ENCODE measurements at places on chromosomes 3 and 15.

GRCh38 chr3:189096092-189096491, 75.7 kb upstream of the TPRG1 start:
- no peak for DNase-seq

DNA sequence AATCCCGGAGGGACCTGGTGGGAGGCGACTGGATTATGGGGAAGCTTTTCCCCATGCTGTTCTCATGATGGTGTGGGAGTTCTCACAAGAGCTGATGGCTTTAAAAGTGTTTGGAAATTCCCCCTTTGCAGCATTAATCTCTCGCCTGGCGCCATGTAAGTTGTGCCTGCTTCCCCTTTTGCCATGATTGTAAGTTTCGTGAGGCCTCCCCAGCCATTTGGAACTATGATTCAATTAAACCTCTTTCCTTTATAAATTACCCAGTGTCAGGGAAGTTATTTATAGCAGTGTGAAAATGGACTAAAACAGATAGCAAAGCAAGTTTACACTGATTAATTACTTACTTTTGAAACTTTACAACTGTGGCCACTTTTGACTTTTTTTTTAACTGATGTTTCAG, 10.6 kb upstream of the U2SURP start:
- no peak for DNase-seq

GRCh38 chr3:64349551-64349950, 124.3 kb upstream of the PRICKLE2 start:
- no peak for DNase-seq

- DNase-seq, result no peak
These were observed 26.9 kb downstream of the BFSP2 start for GRCh38 chr3:133426721-133427120.

- no peak for DNase-seq
These were observed 18.5 kb downstream of the LARP6 start for GRCh38 chr15:70835415-70835814.

- no peak for DNase-seq
These were observed 226.6 kb upstream of the CCDC54 start for GRCh38 chr3:107150675-107151074.

GRCh38 chr3:117939425-117940027, 1095.1 kb downstream of the IGSF11 start:
- DNase-seq, result no peak

- peak; percentile 22 for DNase-seq
These were observed 39.1 kb downstream of the MYO1E start for GRCh38 chr15:59333401-59334075.

DNA sequence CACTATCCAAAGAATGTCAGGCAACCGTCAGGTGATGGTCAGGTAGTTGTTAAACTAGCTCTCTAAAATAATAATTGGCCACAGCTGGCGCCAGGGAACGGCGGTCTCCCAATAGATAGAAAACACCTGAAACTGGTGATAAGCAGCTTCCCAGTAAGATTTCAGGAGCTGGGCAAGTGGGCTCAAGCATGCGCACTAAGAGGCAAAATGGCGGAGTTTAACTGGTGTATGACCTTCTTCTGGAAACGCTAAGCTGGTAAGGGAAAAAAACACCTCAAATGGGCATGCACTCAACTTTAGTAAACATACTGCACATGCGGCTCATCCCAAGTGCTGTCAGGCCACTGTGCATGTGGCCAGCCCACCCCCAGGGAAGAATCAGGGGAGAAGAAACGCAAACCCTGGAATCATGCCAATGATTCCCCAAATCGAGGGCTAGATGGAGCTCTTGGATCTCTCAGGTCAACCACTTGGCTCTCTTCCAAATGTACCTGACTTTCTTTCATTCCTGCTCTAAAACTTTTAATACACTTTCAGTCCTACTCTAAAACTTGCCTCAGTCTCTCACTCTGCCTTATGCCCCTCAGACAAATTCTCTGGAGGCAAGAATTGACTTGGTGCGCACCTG, 195.0 kb downstream of the ZNF621 start:
- DNase-seq, result peak; percentile 61

- peak; percentile 30 for DNase-seq
These were observed 178.1 kb downstream of the KLHL25 start for GRCh38 chr15:85616549-85617110.

- no peak for DNase-seq
These were observed 100.6 kb upstream of the BCL6 start for GRCh38 chr3:187845826-187846225.

GRCh38 chr3:14514323-14514720, 25.8 kb downstream of the GRIP2 start:
- DNase-seq, result no peak

GRCh38 chr15:69787791-69788190, 309.9 kb downstream of the TLE3 start:
- no peak for DNase-seq

- no peak for DNase-seq
These were observed 56.2 kb downstream of the SPRED1 start for GRCh38 chr15:38308797-38309196.

DNA sequence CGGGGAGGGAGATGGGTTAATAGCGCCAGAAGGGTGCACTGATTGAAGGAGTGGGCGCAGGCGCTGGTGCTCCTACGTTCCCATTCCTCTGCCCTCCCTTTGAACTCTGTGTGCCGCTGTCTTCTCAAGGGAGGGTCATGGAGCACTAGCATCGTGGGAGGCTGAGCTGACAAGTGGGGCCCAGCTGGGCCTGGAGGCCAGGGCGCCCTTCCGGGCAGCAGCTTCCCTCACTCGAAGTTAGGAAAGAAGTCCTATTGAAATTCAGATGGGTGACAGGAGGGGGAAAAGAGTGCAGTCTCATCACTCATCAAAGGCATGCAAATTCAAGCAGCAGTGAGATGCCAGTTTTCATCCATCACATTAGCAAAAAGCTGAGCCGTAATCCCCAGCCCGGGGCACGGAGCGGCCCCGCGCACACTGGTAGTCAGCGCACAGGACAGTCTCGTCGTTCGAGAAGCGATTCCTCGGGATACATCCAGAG, 128.2 kb downstream of the LRRK1 start:
- no peak for DNase-seq

DNA sequence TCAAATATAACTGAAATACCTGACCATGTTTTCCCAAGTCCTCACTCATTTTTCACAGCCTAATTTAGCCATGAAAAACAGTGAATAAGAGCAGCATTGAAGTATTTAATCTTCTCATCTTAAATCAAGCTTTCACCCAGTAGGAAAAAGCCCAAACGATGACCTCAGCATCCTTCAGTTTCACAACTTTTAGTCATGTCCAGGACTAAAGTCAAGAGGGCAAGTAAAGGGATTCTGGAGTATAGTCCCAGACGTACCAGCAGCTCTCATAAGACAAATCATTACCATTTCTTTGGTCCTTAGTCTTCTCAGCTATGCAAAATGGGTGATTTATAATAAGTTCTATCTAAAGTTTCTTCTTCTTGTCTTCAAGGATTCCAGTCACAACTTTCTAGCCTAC, 237.3 kb downstream of the IL5RA start:
- no peak for DNase-seq

DNA sequence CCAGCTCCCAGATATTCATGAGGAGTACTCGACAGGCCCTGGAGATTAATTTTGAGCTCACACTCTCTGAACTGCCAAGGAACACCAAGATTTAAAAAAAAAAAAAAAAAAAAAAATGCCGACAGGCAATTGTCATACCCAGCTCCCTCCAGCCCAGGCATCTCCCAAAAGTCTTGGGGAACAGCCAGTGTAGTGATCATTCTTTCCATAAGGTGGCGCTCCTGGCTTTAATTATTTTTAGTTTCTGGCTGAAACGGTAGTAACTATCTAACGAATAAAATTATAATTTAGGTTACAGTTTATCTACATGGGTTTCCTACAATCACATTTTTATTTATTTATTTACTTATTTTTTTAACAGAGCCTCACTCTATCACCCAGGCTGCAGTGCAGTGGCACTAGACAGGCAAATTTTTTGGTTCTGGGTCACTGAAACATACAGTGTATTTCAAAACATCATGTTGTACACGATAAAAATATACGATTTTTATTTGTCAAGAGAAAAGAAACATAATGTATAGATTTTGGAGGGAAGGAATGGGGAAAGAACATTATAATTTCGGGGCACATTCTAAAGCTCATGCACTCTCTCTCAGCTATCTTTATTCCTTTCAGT, 157.3 kb downstream of the ADAMTS9 start:
- peak; percentile 52 for DNase-seq

DNA sequence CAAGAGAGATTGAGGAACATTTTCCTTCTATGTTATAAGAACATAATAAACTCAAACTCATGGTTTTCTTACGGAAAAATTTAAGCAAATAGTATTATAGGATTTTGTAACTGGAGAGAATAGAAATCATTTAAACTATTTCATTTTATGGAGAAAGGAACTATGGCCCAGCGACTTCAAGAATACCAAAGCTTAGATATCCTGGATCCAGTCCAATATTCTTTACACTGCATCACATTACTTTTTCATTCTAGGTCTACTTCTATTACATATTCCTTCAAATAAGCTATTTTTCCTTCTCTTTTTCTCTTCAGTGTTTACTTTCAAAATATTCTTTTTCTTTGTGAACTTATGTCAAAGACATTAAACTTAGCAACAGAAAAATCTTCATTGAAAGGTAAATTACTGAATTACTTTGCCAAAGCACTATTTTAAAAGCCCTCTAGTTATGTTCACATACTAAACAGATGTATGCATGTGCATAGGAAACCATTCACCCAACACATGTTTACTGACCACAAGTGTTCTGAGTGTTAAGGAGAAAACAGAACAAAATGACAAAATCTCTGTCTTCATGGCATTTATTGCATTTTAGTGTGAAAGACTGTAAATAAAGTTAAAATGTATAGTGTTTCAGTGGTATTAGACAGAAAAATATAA, 20.4 kb downstream of the KPNA4 start:
- DNase-seq, result no peak

GRCh38 chr15:88395872-88396781, 71.1 kb downstream of the MRPL46 start:
- DNase-seq, result no peak

GRCh38 chr3:112261742-112262141, 32.3 kb downstream of the SLC9C1 start:
- no peak for DNase-seq

DNA sequence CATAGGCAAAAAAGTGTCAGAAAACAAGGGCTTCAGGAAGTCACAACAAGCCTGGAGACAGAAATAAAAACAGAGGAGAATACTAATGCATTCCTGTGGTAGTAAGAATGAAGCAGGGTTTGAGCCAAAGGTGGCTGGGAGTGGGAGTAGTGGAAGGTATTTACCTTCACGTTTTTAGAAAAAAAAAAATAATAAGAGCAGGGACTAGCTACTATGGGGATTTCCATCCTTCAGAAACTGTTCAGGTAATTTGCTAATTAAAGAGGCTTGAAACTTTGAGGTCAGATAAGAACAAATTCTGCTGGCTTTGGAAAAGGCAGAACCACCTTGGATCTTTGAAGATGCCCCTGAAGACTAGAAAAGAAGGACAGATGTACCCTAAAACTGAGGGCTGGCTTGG, 18.4 kb downstream of the ILDR1 start:
- DNase-seq, result no peak

DNA sequence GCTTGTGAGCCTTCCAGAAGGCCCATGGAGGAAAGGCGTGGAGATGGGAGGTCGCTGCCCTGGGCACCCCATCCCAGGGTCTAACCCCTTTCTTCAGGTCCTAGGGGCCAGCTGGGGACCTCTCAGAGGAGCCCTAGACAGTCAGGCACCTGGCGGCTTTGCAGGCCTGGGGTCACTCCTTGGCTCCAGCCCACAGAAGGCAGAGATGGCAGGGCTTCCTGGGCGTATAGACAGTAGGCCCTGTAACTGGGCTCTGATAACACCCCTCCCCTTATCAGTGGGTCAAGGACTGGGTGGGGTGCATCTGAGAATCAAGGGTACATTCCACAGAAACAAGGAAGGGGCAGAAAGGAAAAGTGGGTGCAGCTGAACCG, 16.7 kb downstream of the ZDHHC19 start:
- no peak for DNase-seq

GRCh38 chr3:73291541-73291940, 230.1 kb downstream of the EBLN2 start:
- no peak for DNase-seq

- DNase-seq, result no peak
These were observed 53.3 kb downstream of the EXOG start for GRCh38 chr3:38549486-38549885.

- no peak for DNase-seq
These were observed 102.6 kb downstream of the ALDH1A2 start for GRCh38 chr15:57962887-57963286.

GRCh38 chr3:71341721-71342120, 241.8 kb downstream of the FOXP1 start:
- peak; percentile 39 for DNase-seq

DNA sequence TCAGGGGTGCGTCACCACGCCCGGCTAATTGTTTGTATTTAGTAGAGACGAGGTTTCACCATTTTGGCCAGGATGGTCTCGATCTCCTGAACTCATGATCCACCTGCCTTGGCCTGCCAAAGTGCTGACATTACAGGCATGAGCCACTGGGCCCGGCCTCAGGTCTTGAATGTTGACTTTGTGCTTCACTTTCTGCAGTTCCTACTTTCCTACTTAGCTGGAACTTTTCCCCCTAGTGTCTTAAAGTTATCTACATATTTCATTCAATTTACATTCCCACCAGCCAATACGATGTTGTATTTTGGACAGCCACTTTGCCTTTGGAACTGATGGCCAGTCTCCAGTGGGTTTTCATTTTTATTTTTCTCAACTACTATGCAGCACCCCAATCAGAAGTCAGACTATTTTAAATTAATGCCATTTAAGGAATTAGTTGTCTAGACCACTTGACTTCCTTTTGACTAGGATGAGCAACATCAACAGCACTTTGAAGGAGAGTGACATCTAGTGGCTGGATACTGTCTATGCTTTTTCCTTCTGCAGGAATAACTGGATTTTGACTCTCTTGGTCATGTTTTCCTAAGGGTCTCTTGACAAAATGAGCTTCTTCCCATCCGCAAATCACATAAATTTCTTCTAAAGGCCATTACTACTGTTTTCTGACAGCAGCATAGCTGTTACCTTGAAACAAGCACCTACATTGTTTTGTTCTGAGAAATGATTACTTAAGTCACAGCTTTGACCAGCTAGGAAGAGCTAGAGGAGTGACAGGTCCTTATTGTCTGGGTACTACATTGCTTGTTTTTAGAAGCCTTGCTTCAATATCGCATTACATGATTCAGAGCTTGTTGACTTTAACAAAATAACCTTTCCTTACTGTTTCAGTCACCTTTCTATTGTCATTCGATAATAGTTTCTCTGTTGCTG, 140.2 kb downstream of the ITPR1 start:
- DNase-seq, result peak; percentile 70

DNA sequence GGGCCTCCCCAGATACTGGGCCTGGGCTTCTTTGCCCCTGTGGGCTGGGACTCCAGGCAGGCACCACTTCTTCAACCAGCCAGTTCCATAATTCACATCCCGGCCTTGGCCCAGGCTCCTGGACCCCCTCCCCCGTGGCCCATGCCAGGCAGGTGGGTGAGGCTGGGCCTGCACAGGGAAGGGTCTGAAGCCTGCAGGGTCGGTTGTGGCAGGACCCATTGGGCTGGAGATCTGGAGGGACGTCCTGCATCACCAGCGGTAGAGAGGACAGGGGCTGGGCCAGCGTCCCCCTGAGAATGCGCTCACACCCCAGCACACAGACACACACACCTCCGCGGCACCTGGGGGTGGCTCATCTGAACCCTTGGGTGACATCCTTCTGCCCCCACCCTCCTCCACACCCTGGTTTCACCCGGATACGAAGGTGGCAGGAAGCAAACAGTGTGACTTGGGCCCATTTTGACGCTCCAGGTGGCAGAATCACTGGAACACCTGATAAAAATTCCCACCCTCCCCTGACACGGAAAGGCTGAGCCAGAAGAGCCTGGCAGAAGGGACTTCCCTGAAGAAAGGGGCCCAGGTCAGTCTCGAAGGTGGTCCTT, 15.4 kb downstream of the ZDHHC19 start:
- no peak for DNase-seq

GRCh38 chr15:36898536-36899126, 201.7 kb downstream of the MEIS2 start:
- no peak for DNase-seq

Measured in dermis microvascular lymphatic vessel endothelial cell (primary cell).